Fibroblast of skin of right biceps (primary cell): ENCODE measurements at places on chromosomes 12 and 14.

DNA sequence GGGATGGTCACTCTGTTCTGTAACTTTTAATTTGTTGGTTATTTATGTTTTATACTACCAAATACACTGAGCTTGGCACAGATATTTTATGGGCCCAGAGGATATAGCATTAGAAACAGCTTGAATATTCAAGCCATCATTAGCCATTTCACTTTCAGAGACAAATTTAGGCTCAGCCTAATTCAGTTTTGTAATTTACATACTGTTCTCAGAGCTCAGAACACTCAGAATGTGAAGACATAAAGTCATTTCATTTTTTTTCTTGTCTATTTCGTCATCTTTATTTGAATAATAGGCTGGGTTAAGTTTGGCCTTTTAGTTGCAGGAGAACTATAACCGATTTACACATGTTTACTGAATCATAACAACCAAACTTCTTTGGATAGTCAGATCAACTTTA, 361.7 kb downstream of the SNAPC1 start:
- DNase-seq = no peak

- no peak for DNase-seq
These were observed 44.9 kb downstream of the JKAMP start for GRCh38 chr14:59529189-59529588.

GRCh38 chr12:67647181-67647798, 1.3 kb upstream of the DYRK2 start:
- DNase-seq = no peak

DNA sequence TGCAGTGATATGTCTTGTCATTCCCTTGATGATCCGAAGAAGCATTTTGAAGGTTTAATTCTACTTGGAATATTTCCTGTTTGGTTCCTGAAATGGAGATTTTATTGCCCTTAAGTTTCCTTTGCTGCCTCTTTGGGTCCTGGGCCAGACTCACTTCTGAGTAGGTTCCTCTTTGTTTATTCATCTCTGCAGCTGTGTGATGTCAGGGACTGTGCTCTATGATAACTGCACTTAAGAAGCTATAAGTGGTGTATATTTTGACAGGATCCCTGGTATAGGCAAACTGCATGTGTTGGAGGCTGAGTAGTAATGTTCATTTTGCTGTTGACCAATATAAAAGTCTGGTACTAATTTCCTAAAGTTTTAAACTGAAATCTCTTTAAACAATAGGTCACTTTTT, at the start of gene KLRC4:
KLRC4 (minus strand) TSS at position 366 of the 400 bp plus-strand sequence; CDS start at position 184, 182 bp downstream.
- no peak for DNase-seq

DNA sequence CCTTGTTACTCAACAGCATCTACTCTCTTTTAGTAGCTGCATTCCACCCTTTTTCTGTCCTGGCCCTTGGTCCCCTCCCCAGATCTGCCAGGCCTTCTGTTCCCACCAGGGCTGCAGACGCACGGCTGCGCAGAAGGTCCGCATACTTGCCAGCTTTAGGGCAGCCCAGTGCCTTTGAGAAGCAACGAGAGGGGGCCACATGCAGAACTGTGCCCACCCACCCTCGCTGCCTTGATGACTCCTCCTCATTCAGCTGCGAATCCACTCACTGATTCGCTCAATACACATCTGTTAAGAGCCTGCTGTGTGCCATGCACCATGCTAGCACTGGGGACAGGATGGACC, 39.2 kb downstream of the PRIMA1 start:
- DNase-seq = no peak

GRCh38 chr12:123427036-123427769, 9.3 kb downstream of the RILPL2 start:
- DNase-seq = no peak

DNA sequence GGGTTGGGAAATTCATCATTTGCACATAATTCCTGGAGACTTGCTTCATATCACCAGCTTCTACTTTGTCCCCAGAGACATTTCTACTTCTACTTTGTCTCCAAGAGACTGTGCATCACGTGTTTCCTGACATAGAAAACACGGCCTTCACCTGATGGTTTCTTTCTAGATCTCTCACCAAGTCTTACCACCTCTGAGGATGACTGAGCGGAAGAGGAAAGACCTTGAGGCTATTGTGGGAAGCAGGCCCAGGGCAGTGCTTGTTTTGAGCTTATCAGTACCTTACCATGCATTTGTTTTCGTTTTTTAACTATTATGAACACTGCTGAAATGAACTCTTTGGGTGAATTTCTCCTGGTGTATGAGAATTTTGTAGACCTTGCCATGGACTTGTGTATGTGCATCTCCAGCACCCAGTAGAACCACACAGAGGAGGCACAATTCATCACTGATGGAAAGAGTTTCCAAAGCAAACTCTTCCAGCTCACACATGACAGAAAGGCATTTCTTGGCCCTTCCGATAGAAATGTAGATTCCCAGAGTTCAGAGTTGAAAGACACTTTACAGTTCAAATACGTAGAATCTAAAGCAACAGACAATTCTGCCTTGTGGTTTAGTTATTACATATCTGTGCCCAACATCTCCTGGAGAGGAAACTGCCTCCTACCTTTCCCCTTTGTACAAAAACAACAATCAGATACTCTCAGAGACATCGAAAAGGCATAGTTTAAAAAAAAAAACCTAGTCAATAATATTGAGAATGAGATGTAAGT, 434.7 kb downstream of the FUT8 start:
- no peak for DNase-seq

- no peak for DNase-seq
These were observed 338.1 kb downstream of the CACNA1C start for GRCh38 chr12:2390850-2391390.

- DNase-seq = peak; percentile 67
These were observed 12.5 kb downstream of the PCNX1 start for GRCh38 chr14:70919774-70920173.

DNA sequence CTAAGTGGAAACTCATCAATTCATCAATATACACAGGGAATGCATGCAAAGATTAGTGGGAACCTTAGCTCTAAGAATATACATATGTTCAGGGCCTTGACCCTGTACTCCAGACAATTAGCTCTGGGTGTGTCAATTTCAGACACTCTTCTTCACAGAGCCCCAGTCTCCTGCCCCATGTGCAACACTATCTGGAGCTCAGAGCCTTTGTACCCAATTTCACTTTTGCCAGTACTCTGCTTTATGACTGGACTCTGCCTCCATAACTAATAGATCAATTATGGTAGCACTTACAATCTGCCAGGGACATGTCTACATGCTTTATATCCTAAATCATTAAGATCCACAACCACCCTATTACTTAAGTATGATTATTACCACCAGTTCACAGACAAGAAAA, 152.5 kb upstream of the PLEKHG7 start:
- no peak for DNase-seq

- DNase-seq = peak; percentile 3
These were observed 150.8 kb upstream of the FSCB start for GRCh38 chr14:44657696-44658388.

DNA sequence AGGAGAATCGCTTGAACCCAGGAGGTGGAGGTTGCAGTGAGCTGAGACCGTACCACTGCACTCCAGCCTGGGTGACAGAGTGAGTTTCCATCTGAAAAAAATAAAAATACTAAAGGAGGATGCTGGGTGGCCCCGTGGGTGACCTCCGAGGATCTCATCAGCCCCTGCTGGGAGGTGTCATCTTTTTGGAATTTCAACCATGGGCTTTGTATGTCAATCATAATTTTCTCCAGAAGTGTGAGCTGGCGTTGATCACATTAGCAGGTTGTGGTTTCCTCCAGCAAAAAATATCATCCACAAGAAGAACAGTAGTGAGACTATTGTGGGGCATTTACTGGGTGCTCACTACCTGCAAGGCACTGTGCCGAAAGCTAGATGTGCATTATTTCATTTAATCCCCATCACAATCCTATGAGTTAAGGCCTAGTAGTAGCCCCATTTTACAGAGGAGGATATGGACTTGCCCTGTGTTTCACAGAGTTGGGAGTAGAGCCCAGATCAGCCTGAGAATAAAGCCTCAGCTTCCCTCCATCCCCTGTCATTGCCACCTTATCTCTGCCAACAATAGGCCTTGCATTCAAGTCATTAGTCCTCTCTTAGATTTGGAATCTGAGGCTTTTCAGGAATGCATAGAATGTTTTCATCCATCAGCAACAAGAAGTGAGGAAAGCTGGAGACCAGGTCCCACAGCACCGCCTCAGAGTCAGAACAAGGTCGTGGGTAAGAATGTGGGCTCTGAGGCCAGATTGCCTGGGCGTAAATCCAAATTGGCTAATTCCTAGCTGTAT, 39.8 kb downstream of the SVOP start:
- peak; percentile 58 for DNase-seq

DNA sequence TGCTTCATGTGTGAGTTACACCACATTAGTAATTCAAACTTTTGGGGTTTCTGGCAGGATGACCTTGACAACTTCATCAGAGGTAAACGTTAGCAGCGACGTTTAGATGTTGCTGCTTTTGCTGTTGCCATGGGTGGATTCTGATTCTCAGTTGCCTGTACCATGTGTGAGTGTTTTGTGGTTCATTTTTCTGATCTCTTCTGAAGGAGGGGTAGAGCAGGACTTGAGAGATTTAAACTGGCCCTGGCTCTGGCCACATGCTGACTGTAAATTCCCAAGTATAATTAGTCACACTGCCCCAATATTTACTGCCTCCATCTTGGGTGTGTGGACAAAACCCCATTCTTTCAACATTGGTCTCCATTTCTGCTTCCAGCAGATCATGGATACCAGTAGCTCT, 110.4 kb downstream of the ETV6 start:
- DNase-seq = no peak
